ENCODE measurements at places on chromosomes 4 and X.

DNA sequence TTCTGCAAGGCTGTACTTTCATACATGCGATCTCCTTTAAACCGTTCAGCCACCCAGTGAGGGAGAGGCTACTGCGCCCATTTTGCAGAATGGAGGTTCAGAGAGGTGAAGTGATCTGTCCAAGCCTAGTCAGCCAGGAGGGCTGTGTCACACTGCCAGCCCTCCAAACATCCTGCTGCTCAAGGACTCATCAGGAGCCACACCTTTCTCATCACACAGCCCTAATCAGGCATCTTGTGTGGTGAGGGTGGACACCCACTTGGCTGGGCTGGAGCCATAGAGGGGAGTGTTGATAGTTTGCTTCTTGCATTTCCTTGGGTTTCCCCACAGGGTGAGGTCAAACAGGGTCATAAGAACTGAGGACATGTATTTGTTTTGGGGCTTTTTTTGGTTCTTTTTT is 5.4 kb upstream of the CXCR3 start:
- no peak for DNase-seq

DNA sequence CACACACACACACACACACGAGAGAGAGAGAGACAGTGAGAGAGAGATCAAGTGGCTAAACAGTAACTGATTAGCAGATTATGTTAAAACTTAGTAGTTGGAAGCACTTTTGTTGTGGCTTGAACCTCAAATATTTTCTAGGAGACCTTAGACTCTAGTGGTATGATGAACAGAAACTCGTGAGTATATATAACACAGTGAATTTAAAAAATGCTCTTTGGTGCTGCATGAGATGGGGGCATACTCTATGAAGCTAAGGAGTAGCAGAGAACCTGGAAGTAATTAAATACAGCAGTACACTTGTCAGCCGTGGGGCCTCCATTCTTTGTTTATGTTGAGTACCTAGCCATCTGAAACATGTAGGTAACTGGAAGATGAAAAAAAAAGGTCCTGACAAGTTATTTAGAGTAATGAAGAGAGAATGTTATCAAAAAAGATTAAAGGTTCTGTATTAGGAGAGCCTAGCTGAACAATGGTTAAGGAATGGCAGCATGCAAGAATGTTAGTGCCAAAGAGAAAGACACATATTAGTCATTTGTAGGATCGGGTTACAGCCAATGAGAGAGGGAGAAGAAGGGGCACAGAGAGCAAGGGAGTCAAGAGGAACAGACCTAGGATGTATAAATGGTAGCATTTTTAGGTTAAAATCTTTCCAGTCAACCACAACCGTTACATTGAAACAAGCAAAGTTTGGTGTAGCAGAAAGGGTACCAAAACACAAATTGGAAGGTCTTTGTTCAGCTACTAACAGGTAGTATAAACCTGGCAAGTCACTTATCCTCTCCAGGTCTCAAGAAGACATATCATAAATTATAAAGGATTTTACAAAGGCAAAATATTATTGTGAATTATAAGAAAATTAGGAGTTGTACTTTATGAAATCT is 316.7 kb upstream of the DIPK2B start:
- DNase-seq, result no peak

GRCh38 chr4:136985683-136986082 is 546.6 kb downstream of the PCDH18 start:
- no peak for DNase-seq

GRCh38 chr4:25723409-25723808 is 67.8 kb downstream of the SLC34A2 start:
- no peak for DNase-seq

GRCh38 chr4:185265942-185266341 is 56.5 kb downstream of the SNX25 start:
- no peak for DNase-seq

DNA sequence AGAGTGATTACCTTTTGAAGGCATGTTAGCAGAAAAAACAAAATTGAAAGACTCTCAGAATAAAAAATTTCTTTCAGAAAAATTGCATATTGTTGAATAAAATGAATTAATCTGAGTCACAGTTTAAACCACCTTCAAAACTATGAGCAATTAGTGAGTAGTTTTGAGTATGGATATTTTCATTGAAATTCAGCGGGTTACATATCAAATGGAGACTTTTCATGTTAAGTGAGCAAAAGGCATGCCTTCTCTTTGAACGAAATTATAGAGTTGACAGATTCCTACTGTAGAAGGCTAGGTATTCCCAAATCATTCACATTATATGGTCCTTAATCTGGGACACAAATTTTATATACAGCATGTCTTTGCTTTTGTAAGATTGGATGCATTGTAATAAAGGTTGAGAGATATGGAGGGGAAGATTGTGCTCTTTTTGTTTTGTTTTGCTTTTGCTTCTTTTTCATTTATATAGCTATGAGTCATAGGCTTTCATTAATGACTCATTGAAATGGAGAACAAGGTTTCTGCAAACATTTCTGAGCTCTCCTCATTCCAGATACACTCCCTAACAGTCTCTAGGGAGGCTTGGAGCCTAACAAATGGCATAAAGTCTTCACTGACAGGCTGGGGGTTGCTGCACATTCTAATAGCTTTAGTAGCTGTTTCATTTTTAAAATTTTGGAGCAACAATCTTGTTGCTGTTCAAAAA is 21.6 kb downstream of the PCDH18 start:
- peak; percentile 6 for DNase-seq

DNA sequence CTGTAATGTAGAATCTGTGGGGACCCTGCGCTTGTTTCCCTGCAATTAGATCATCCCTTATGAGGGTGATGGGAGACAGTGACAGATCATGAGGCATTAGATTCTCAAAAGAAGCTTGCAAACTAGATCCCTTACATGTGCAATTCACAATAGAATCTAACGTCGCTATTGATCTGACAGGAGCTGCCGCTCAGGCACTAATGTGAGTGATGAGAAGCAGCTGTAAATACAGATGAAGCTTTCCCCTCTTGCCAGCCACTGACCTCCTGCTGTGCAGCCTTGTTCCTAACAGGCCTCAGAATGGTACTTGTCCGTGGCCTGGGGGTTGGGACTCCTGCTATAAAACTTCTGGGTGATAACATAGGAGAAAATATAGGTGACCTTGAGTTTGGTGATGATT is 1076.8 kb downstream of the PDHA2 start:
- no peak for DNase-seq

GRCh38 chrX:11423362-11423818 is 130.2 kb downstream of the AMELX start:
- no peak for DNase-seq

DNA sequence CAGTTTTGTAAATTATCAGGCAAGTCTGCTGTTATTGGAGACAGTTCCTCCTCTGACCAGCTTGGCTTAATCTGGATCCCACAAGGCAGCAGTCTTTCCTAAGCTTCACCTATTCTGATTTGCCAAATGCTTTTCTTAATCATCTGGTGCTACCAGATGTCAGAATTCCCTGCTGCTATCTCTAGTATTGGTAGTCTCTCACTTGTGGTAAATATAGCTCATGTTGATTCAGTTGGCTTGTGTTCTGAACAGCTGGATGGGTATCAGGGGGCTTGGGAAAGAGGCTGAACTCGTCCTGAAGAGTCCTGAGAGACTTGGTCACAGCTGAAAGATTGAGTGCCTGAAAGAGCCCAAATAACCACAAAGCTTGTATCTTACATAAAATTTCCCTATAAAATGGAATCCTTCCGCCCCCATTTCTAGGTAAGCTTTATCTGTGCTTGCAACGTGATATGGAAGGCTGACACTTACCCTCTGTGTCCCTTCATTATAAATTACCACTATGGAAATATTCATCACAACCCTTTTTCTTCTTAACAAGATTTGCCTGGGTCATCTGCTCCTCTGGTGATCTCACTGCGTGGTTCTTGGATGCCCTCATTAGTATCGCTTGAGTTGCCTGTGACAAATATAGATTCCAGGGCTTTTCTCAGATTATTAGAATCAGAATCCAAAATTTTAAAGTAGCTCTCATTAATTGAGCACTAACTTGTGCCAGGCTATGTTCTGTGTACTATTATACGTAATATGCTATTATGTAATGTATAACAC is 104.1 kb upstream of the GPRIN3 start:
- no peak for DNase-seq

- no peak for DNase-seq
Measured at GRCh38 chr4:140353786-140354185, 19.7 kb upstream of the SCOC start.

DNA sequence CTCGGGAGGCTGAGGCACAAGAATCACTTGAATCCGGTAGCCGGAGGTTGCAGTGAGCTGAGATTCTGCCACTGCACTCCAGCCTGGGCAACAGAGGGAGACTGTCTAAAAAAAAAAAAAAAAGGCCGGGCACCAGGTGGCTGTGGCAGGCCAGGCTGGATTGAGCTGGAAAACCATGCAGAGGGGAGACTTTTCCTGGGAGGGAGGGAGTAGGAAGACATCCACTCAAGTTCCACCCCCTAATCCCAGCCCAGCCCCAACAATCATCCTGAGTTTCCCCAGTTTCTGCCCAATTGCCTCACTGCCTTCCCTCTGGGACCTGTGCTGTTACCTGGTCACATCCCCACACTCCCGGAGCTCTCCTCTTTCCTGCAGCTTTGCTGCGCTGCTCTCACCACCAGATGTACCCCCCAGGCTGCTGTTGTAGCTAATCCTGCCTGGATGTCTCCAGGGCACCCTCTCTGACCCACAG is 9.0 kb upstream of the TSPYL2 start:
- peak; percentile 20 for DNase-seq

- no peak for DNase-seq
Measured at GRCh38 chr4:151727365-151727764, 33.4 kb downstream of the GATB start.

DNA sequence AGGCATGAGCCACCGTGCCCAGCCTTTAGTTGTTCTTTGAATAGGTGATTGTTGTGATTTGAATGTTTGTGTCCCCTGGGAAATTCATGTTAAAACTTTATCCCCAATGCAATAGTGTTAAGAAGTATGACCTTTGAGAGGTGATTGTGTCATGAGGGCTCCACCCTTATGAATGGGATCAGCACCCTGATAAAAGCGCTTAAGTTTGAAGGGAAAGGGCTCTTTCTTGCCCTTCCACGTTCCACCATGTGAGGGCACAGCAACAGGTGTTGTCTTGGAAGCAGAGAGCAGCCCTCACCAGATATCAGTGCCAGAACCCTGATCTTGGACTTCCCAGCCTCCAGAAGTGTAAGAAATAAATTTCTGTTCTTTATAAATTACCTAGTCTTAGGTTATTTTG is 33.7 kb upstream of the RP2 start:
- DNase-seq, result no peak

DNA sequence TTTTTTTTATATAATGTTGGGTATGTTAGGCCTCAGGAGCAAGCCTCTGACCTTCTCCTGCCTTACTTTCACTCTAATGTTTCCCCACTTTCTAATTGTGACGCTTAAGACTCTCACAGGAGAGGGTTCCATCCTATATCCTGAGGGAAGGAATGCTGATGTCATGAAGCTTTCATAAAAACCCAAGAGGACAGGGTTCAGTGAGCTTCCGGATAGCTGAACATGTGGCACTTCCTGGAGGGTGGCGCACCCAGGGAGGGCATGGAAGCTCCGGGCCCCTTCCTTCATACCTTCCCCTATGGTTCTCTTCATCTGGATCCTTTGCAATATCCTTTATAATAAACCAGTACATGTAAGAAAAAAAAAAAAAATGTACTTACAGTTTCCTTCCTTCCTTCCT is 48.0 kb upstream of the TMPRSS11E start:
- DNase-seq, result no peak

GRCh38 chr4:140662082-140662869 is 93.5 kb upstream of the UCP1 start:
- DNase-seq, result no peak

- DNase-seq, result no peak
Measured at GRCh38 chrX:66676990-66677389, 38.1 kb upstream of the EDA2R start.

DNA sequence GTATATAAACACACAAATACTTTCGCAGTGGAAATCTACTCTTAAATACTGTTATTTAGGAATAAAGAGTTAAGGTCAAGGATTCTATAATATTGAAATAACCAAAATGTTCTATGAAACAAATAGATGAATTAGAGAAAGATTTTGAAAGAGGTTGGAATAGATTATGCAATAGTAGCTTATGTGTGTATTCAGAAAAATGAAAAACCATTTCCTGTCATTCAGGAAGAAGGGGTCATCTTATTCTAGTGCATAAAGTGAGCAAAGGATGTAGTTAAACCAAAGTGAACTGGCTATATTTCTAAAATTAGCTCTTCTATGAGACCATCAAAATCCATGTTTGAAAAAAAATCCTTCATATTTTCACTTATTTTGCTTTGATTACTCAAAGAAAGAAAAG is 30.0 kb upstream of the MYOZ2 start:
- no peak for DNase-seq

DNA sequence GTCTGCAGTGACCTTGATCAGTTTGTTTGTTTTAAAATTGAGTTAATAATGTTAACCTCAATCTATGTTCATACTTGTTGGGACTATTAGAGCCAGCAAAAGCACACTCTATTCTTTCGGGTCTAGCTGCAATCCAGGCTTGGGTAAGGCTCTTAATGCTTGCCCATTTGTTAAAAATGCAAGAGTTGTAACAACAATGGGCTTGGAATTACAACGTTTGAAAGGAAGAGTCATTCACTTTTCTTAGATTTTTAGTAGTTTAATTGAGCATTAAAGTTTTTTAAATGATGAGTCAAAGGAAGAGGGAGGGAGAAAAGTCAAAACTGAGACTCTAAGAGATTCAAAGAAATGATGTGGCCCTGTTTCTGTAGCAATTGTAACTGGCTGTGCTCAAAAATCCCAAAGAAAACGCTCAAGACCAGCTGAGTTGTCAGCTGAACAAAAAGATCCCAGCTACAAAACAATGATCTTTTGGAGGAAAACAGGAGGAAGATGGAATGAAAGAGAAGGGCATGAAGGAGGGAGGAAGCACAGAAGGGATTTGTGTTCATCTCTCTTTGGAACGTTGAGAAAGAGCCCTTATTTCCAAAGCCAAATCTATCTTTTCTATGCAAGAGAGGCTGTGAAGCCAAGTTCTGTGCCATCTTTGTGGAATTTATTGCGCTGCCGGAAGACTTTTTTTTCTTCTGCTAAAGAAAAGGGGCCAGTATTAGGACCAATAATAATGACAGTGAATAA is 5.5 kb downstream of the SCD5 start:
- no peak for DNase-seq

DNA sequence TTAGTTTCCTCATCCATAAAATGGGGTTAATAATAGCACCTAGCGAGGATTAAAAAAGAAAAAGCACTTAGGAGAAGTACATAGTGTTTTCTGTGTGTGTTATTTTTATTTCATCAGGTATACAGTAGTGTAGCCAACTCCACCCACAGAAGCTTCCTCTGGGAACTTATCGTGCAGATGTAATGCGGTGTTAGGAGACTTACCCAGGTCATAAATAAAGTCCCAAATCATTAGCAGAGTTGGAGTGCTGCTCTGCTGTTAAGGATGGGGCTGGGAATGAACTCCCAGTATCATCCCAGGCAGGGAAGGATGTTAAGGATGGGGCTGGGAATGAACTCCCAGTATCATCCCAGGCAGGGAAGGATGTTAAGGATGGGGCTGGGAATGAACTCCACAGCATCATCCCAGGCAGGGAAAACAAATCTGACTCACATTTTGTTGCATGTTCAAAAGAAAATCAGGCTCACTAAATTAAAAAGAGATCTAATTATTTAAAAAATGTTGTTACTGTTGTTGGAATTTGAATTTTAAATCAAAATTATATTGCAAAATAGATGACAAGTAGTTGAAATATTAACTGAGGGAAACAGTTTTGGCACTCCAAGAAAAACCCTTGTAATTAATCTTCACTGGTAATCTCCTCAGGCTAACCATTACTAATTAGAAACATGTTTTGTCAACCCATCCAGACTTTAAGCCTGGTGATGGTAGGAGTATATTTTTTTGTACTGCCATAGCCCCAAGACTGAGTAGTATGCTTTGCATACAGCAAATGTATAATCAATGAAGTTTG is 10.2 kb upstream of the SFRP2 start:
- no peak for DNase-seq
